ENCODE measurements at places on chromosomes 6 and 20.

GRCh38 chr20:34708621-34709043 is 4.5 kb downstream of the TP53INP2 start:
- DNase-seq, result peak; percentile 64

DNA sequence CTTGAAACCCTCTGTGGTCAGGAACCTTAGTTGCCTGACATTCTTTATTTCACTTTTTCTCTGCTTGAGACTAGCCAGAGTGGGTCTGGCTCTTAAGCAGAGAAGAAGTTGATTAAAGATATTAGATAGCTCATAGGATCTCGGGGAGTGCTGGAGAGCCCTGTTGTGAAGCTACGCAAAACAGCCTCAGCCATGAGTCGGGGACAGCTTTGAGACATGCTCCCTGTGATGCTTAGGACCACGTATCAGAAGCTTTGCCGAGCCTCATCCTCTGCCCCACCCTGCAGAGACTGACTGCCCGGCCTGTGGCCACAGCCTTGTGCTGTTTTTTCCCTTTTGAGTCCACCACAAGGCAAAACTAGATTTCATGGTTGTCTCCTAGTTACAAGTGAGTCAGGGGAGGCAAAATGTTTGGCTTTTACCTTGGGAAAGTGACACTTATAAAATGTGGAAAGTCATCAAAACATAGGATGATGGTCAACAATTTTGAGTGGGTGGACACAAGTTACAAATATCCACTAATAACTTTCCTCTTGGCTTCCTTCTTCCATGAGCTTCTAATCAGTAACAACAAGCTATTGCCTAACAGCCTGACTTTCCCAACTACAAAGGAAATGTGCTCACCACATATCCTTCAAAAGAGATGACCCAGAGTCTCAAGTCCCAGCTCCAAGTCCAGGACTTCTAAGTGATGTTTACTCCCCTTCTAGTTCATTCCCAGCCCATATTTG is 108.4 kb downstream of the JAG1 start:
- no peak for DNase-seq

DNA sequence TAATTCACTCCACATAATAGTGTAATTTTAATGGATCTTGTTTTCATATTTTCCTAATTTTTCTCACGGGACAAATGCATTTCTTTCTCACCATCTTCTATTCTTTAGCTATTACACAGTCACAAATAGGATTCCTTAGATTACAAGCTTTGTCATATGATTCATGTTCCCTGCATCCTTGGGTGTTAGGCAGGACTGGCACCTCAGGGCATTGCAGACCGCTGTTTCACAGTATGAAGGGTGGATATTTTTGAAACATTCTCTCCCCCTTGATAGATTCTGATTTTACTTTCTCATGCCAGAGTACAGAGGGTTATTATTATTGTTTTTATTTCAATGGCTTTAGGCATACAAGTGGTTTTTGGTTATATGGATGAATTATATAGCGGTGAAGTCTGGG is 602.5 kb downstream of the PHF3 start:
- DNase-seq, result no peak

DNA sequence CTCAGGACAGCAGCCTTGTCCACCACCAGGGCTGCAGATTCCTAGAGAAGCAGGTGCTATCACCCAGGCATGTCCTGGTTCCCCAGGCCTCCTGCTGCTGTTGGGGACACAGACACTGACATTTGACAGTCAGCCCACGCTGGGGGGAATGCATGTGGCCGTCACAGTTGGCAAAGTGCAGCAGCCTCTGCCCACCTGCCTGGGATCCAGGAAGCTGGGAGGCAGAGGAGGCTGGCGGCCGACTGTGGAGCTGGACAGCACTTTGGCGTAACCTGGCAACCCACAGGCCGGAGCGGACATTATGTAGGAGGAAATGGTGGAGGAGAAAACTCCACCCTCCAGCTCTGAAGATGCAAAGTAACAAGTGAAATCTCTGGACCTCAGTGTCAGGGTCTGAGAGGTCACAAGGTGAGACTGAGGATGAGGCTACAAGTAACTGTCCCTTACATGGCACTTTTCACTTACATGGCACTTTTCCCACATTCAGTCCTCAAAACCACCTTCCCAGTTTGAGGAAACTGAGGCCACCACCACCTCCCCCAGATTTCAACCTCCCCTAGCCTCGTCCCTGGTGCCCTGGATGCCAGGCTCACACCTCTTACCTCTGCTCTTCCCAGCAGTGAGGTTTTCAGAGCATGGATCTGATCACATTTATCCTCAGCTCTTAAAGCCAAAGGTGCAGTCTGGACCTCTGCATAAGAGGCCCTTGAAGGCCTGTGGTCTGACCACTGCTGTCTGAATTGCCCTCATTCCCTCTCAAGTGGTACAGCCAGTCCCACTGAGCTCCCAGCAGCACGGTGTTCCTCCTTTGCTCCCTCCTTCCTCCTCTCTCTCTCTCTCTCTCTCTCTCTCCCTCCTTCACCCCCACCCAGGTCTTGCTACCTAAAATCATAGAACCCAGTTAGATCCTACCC is 8.7 kb downstream of the MAP1LC3A start:
- DNase-seq, result no peak

GRCh38 chr20:48661575-48662455 is 166.0 kb downstream of the PREX1 start:
- no peak for DNase-seq

DNA sequence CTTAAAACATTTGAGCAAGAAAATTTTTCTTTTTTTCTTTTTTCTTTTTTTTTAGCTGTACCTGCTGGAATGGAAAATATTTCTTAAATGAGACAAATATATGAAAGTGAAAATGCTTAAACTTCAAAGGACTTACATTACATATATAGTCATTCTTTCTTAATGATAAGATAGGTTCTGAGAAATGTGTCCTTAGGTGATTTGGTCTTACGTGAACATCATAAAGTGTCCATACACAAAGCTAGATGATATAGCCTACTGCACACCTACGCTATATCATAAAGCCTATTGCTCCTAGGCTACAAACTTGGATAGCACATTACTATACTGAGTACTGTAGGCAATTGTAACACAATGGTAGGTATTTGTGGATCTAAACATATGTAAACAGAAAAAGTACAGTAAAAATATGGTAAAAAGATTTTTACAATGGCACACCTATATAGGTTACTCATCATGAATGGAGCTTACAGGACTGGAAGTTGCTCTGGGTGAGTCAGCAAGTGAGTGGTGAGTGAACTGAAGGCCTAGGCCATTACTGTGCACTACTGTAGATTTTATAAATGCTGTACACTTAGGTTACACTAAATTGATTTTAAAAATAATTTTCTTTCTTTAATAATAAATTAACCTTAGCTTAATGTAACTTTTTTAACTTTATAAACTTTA is 54.6 kb downstream of the RPP21 start:
- no peak for DNase-seq

GRCh38 chr20:4787069-4787468 is 65.4 kb downstream of the PRND start:
- DNase-seq, result no peak

DNA sequence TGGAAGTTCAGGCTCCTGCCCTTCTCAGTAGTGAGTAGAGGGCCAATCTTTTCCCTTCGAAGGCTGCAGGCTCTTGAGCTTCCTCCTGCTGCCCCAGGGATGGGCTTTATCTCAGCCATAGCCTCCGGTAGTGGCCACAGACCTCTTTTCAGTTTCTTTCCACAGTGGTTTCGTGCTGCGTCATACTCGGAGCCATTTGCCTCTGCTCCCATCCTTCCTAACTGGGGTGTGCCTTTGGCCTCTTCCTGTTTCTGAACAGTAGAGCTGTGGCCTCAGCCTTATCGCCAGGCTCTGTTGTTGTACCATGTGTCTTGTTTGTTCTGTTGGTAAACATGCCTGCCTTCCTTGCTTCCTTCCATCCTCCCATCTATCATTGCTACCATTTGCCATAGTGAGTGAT is 54.1 kb downstream of the TULP4 start:
- no peak for DNase-seq
